Right lung (tissue), 10 donors: ENCODE measurements at places on chromosomes 1 and 21.

DNA sequence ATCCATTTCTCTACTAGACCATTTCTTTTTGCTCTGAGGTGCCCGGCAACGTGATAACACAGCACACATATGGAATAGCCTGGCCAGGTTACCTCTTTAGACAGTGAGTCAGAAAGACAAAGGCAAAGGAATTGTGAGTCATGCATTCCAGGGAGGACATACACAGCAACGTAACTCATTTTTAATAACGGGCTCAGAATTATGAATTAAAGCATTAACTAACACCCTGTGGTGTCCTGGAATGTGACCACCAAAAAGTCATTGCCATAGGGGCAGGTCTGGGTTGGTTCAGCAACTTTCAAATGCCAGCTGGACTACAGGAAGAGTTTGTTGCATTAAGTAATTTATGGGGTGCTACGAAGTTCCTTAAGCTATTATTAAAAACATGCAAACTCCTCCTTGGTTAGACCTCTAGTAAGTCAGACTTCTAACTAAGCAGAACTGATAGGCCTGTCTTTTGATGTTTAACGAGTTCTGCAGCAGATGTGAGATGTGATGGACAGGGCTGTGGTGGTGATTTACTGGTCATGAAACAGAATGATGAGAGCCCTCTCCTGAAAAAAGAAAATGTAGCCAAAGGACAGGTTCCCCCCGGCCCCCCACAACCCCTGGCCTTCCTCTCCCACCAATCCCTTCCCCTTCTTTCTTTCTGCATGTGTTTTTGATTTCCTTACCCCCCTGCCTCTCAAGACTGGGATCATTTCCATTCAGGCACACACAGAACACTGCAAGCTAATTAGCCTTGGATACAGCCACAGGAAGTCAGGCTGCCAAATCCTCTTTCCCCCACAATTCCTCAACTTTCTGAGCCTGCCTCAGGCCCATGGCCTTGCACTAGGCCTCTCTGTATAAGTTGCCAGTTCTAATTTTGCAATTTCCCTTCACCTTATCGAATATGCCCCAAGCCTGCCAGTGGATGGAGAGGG is 88.9 kb upstream of the HAO2 start:
- no peak for DNase-seq

DNA sequence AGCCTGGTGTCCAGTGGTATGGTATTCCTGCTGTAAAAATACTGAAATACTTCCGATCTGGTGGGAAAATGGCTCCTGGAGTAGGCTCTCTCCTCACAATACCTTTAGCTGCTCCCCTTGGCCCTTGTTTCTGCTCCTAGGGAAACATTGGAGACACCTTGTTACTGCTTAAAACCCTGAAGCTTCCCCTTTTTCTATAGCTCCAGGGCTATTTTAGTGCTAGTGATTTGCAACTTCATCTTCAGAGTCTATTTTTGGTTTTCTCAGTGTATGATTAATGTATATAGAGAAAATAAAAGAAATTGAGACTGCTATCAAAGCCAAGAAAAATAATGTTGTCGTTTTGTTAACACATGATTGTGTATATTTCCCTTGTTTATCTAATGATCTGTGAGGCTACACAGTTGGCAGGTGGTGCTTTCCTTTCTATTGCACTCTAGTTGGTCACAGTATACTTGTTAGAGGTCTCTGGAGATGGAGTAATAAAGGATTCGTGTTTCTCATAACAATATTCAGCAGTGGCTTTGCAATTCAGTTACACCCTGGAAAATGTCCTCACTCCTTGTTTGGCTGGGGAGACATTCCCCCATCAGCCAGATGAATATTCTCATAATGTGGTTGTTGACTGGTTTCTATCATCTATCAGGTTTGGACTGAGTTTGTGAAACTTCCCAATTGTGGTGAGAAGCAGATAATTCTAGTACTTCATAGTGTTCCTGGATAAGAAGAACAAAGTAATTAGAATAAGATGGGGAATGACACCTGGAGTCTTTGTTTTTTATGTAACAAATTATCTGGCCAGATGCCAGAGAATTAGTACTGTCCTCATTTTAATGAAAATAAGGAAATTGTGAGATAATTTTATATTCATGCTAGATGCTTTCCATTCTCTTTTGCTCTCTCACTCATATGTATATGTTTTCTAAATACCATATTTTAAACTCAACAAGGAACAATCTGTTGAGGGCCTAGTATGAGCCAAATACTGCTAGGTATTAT is 44.8 kb upstream of the CACYBP start:
- no peak for DNase-seq

DNA sequence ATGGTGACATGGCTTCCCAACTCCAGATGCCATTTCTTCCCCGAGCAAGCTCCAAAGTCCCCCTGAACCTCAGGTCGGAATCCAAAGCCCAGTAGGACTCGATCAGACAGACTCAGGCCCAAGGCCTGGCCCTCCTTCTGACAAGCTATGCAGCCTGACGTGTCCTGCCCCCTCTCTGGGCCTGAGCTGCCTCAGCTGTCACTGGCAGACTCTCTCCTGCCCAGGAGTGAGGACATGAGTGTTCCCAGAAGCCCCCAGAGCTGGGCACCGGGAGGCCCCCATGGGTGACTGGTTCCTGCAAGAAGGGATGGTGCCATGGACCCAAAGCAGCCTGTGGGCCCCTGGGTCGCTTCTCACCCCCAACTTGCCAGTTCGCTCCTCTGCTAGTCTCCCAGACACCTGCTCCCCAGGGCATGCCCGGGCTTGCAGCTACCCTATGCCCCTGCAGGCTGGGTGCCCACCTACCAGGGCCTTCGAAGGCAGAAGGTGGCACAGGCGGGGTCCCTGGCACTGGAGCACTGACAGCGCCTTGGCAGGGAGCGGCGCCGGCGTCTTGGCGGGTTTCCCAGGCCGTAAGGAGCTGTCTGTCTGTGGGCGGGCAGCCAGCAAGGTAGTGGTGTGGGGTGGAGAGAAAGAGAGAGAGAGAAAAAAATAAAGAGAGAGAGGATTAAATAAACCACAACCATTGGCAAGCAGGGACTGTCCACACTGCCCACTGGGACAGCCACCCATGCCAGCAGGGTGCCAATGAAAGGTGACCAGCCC is 2.3 kb downstream of the EDN2 start:
- no peak for DNase-seq

- DNase-seq = no peak
These were observed 46.4 kb upstream of the SERPINC1 start for GRCh38 chr1:173963477-173963876.

DNA sequence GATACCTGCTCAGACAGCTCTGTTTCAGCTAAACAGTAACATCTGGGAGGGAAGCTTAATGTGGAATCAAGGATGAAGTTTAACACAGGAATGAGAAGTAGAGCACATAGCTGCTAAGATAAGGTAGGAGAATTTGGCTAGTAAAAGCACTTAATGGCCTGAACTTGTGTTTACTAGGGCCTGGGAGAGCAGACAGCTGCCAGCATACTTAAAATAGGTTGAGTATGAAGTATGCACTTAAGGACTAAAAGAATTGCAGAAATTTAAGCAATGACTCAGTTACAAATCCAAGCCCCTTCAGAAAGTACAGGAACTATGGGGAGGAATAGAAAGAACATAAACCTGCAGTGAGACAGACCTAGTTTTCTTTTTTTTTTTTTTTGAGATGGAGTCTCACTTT is 53.0 kb downstream of the BACH1 start:
- DNase-seq = no peak

DNA sequence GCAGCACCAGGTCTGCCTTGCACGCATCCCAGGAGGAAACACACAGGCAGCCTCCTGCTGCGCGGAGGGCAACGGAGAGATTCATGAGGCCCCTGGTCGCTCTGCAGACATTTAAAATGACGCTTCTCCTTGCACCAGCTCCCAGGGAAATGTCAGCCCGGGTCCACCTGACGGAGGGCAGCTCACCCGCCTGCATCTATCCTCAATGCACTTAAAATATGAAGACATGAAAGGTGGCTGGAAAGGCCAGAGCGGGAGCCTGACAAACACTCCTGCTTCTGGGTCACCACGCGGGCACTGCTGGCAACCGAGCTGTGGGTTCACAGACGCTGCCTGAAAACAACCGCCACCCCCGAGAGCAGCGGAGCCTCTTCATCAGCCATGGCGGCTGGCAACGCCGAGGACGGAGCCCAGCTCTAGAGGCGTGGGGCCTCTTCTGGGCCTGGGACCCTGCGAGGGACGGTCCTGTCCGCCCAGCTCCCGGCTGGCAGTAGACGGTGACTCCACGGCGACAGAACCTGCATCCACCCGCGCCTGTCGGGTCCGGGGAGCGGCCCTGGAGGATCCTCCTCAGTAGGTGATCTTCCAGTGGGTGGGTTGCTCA is 22.7 kb downstream of the POFUT2 start:
- DNase-seq = no peak

GRCh38 chr1:175373786-175374623 is 181.4 kb upstream of the KIAA0040 start:
- DNase-seq = peak; percentile 34

DNA sequence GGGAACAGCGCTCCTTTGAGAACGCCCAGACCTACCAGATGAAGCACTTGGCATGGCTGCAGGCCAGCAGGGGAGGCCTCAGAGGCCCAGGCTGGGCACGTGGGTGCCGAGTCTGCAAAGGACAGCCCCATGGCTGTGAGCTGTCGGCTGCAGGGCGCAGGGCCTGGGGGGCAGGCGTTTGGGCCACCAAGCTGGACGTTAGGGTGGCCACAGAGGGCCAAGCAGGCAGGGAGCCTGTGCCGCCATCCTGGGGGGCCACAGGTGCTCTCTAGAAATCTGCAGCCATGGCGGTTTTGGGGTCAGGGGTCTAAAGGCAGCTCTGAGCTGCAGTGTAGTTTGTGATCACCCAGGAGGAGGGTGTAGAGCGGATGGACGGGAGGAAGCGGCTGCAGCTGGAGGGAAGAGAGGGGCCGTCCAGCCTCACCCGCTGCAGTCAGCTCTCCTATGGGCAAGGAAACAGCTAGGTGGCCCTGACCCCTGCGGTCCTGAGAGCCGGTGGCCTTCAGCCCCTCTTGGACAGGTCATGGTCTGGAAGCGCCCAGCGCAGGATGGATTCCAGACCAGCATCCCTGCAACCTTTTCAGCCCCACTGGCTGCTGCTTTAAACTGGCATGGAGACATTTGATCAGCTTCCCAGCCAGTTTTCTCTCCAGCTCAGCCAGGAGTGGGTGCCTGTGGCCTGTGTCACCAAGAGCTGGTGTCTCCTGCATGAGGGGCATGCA is 11.0 kb downstream of the IBA57 start:
- no peak for DNase-seq

- DNase-seq = no peak
These were observed 8.1 kb upstream of the EPHB2 start for GRCh38 chr1:22702296-22703085.

DNA sequence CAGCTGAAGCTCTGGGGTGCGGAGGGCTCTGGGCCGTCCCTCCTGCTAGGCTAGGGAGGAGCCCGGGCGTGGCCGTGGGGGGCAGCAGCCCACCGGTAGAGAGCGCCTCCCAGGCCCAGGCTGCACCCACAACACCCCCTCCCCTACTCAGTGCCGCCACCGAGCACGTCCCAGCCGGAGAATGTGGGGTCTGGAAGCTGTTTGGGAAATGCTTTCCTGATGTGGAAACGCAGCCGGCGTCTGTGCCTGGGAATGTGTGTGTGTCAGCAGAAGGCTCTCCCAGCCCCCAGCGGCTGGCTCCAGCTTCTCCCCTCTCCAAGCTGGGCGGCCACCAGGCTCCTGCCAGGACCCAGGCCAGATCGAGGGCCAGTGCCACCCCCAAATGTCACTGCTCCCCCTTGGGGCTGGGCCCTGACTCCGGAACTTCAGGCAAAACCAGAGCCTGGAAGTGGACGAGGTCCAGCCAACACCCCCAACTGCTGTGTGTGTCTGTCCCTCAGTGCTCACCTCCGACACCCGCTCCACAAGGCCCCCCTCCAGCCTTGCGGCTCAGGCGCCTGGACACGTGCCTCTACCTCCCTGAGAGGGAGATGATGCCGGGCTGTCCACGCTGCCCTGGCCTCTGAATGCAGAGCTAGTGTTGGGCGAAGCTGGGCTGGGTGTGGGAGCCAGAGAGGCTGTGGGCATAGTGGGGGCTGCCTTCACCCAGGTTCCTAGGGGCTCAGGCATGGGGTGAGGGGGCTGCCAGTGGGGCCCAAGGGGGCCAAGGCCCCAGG is 74.7 kb downstream of the MEGF6 start:
- DNase-seq = peak; percentile 51

DNA sequence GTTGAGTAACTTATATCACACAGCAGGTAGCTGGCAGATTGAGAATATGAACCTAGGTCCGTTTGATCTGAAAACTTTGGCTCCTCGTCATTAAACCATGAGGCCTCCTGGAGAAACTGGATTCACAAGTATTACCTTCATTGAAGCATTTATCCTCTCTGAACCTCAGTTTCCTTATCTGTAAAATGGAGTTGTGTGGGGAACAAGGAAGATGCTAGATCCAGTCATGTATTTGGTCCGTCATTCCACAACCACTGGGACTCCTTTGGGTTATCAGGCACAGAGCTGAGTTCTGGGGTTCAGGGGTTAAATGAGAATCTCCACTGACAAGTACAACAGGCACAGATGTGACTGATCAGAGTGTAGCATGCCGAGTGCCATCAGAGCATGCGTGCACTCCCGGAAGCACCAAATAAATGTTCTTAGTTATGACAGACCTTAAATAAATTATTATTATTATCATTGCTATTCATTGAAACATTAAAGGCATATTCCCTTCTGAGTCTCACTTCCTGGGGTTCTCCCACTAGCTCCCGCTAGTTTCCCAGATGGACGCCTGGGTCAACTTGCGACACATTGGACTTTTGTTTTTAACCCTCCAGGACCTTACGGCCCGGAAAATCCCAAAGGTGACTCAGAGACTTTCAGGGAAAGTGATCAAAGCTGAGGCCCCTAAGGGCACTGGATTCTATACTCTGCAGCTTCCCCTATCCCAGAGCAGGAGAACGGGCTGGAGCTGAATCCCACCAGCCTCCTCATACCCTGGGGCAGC is 130.6 kb downstream of the PLPP3 start:
- no peak for DNase-seq

GRCh38 chr1:41399145-41399795 is 38.0 kb downstream of the FOXO6 start:
- no peak for DNase-seq

- no peak for DNase-seq
These were observed 2.4 kb downstream of the CCSAP start for GRCh38 chr1:229340496-229340895.

DNA sequence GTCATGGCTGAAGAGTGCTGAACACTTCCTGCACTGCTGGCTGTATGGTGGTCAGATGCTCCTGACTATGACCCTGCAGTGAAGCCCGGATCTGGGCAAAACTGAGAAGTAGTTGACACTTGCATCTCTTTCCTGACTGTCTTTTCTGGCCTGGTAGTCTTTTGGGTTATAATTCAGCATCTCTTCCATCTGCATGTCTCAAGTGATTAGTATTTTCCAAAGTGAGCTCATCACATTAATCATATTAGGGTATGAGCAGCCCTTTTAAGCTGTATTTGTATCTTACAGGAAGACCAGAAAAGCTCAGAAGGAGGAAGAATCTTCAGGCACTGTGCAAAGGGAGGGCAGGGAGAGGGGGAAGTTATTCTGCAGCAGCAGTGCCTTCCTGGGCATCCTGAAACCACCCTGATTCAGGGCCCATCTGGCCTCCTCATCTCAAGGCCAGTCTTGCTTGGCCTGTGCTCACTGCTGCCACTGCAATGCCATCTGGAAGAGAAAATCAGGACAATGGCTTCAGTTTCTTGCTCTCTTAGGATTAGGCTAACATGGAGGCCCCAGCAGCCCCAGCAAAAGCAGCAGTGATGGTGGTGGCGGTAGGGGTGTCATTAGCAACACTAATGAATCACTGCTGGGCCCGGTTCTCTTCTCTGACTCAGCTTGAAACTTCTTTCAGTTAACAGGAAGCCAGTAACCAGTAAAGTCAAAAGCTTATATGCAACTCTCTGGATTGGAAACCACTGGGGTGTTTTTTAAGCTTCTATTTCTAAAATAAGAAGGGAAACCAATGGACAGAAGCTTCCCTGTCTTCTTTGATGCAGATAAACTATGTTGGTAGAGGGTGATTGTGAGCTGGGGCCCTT is 63.3 kb upstream of the WDR26 start:
- no peak for DNase-seq
